ENCODE measurements at places on chromosomes 2 and 18.

- DNase-seq: no peak
These were observed 252.8 kb downstream of the LDLRAD4 start for GRCh38 chr18:13471198-13471845.

GRCh38 chr2:99926986-99927385 lies 215.4 kb downstream of the AFF3 start:
- DNase-seq: no peak

- no peak for DNase-seq
These were observed 153.2 kb downstream of the HAUS1 start for GRCh38 chr18:46257366-46257765.

GRCh38 chr18:43563780-43564179 lies 286.5 kb upstream of the SYT4 start:
- no peak for DNase-seq

DNA sequence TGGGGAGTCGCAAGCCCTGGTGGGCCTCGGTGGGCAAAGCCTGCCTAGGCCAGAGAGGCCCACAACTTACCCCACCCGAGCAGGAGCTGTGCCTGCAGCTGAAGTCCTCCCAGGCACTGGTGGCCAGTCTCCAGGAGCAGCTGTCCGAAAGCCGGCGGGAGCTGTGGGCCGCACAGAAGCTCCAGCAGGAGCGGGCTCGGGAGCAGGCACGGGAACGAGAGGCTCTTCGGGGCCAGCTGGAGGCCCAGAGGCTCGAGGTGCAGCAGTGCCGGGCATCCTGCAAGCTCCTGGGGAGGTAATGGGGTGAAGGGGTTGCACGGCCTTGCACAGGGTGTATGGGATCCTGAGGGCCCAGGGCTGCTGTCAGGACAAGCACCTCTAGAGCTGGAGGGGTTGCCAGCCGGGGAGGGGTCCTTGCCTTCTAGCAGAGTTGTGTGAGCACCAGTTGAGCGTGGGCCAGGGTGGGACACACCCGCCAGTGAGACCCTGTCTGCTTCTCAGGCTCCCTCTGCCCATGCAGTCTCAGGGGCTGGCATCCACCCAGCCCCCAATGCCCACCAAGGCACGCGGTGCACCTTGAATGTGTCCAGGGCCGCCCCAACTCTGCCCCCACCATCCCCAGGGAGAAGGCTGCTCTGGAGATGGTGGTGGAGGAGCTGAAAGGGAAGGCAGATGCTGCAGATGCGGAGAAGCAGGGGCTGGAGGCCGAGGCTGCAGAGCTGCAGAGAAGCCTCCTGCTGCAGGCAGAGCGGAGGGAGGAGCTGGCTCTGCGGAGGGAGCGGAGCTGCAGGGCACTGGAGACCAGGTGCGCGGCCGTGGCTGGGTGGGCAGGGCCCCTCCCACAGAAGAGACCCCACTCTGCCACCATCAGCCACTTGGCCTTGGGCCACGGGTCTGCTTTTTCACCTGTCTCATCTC lies 27.2 kb downstream of the CROCC2 start:
- DNase-seq: no peak

GRCh38 chr2:21229302-21229701 lies 105.5 kb downstream of the TDRD15 start:
- no peak for DNase-seq

- DNase-seq: no peak
These were observed 157.4 kb upstream of the RGPD4 start for GRCh38 chr2:107669335-107669734.

- DNase-seq: no peak
These were observed 327.1 kb downstream of the CMPK2 start for GRCh38 chr2:6538607-6539006.

DNA sequence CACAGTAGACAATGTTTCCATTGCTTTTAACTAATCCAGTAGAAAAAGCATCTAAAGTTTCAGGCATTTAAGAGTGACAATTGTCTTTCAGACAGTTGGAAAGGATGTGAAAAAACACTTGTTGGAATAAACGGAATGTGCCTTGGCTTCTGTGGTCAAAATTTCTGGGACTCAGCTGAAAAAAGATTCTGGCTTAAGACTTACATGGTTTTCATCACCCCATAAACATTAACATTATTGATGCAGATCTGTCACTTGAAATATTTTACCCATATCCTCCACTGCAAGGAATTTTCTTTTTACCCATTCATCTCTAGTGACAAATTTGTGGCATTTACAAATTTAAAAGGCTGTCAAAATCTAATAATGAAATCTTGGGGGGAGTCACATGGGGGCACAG lies 166.0 kb downstream of the SRBD1 start:
- DNase-seq: no peak

DNA sequence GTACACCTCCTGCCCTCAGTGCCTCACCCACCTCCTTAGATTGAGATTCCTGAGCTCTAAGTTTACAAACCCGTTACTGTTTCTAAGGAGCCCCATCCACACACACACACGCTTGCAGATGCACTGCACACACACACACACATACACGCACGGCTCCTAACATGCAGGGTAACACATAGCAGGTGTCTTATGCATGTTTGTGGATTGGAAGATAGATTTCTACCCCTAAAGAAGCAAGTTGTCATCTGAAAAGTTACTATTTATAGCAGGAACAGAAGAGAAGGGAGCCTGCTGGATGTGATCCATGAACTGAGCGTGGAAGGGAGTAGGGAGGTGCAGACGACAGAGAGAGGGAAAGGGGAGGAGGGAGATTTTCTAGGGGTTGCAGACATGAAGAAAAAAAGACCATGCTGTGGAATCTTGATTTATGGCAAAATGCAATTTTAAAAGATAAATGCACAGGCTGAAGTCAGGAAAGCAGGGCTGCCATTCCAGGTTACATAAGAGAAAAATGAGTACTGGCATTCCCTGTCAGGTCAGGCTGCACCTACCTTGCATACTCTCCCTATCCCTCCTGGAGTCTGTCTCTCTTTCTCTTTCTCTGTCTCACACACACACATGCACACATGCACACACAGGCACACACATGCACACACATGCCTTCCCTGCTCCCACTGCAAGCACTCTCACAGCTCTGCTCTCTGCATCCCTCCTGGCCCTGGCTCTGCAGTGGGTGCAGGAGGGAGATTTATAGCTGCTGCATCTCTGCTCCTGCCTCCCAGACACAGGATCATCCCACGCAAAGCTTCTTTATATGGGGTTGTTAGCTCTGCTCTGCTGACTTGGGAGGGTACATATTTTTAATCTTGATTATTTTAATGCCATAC lies 192.6 kb upstream of the MYT1L start:
- no peak for DNase-seq

DNA sequence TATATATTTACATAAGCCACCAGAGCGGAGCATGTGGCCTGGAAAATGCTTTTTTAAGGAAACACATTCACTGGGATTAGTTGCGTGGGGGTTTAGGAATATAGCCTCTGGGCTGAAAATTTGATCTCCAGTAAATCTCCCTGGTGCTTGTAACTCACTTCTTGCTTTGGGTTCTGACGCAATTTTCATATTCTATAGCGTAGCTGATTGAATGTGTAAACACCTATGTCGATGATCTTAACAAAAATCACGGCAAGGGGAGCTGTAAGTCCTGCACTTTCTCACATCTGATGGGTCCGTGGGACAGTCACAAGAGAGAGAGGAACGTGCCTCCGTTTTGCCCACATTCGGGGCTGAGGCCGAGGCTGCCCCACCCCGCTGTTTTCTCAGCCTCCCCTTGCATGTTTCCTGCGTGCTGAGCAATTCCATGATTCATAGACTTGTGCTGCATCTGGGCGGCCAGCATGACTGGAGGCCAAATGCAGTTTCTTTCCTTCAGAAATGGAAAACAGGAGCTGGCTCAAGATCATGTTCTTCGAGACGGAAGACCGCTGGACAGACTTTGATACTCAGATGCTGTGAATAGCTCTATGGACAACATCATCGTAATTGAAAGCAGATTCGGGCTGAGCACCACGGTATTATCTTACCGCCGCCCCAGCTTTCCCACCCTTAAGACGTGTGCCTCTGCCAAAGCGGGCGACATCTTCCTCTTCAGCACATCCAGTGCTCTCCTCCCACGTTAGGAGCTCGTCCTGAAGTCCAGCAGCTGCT lies 109.2 kb downstream of the TMEM18 start:
- DNase-seq: no peak

GRCh38 chr2:202705446-202706020 lies 70.8 kb downstream of the FAM117B start:
- DNase-seq: no peak

DNA sequence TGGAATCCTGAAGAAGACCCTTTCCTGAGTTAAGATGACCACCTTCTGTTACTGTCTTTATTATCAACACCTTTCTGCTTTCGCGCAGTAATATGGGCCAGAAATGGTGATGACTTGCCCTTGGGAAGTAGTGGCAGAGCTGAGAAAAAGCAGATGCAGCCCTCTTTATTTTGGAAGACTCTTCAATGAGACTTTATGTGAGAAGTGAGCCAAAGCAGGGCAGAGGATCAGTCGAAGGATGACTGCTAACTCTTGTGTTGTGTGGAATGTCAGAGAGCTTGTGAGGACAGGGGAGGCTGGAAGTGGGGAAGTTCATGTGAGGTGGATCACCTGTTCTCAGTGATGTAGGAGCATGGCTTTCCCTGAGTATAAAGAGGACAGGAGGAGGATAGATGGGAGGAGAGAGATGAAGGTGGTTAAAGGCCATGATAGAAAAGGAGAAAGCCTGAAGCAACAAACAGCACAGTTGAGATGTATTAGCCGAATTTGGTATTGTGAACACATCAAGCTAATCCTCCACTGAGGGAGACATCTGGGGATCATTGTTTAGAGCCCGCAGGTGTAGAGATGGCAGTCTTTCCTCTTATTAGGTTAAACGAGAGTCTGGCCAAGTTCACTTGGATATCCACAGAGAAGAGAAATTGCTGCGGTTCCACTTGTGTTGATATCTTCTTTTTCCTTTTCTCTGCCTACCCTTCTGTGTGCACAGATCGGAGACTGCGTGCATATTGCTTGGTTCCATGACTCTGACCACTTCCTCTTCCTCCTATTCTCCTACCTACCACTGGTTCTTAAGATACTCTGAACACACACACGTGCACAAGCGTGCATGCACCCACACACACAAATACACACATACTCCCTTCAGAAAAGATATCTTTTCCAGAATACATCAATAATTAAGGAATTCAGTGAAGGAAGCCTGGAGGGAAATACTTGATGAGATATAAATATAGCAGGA lies 67.4 kb downstream of the SLC9A2 start:
- no peak for DNase-seq

- no peak for DNase-seq
These were observed 17.6 kb downstream of the OSBPL6 start for GRCh38 chr2:178211943-178212342.

DNA sequence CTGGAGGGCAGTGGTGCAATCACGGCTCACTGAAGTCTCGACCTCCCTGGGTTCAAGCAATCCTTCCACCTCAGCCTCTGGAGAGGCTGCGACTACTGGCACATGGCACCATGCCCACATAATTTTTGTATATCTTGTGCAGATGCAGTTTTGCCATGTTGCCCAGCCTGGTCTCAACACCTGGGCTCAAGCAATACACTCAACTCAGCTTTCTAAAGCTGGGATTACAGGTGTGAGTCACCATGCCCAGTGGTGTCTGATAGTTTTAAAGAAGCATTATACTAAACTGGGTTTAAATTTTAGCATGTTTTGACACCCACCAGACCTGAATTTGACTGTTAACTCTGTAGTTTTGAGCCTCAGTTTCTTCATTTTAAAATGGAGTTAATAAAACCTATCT lies 109.4 kb upstream of the SLC38A11 start:
- no peak for DNase-seq

- no peak for DNase-seq
These were observed 161.2 kb upstream of the PIEZO2 start for GRCh38 chr18:11310476-11311086.

GRCh38 chr2:181648478-181649155 lies 8.3 kb downstream of the CERKL start:
- no peak for DNase-seq

DNA sequence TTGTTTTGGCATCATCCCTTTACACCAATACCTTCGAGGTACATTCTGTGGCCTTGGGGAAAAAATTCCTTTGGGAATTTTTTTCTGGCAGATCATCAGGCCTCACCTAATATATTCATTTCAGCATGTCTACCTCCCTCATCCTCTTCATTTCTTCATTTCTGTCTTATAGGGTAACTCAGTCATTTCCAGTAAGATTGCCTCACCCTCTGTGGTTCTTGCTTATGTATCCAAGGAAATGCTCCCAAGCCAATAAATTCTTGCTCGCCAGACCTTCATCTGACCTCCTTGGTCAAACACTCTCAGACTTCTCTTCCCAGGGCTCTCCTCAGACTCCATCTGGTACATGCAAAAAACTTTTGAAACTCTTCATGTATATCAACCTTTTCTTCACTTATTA lies 265.6 kb downstream of the TMX3 start:
- no peak for DNase-seq

DNA sequence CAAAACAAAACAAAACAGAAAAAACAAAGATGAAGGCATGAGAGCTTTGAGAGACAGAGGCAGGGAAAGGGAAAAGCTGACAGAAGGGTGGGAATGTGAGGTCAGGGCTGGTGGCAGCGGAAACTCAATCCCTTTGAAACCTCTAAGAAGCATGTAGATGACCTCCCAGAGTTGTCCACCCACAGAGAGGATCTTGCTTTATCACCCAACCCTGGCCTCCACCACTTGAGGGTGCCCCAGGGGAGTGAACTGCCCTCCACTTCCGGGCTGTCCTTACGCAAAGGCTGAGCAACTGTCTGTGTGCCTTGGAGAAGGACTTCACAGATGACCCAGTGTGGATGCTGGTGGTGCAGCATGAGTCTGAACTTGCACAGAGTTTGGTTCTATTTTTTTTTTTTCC lies 26.7 kb downstream of the PDCL3 start:
- DNase-seq: no peak

DNA sequence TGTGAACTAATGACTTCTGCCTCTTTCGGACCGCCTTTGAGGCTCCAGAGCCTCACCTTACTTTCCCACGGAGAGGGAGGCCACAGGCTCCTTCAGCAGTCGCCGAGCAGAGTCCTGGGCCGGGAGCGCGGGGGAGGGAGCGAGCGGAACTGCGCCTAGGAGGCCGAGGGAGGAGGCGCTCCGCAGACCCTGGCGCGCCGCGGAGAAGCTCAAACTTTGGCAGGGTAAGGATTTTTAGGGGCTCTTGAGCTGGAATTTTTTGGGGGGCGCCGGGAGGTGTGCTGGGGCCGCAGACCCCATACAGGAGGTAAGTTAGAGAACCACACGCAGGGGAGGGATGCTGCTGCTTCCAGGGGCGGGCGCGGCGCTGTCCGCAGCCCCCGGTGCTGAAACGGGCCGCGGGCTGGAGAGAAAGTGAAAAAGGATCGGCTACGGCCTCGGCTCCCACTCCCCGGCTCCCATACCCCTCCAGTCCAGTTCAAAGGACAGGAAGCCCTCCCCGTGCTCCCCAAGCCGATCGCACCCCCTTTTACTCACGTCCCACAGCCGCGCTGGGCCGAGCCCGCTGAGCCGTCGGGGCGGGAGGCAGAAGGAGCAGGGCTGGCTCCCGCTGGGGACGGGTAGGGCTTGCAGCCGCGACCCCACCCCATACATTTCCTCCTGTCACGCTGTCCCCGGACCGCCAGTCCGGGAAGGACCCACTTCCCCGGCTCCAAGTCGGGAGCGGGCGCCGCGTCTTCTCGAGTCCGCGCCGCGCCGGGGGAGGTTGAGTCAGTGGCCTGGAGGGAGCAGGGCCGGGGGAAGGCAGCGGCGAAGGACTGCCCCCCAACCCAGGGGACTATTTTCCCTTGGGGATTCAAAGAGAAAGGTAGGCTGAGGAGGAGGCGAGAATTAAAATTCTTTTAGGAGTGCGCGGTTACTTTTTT lies at the start of gene CNGA3:
CNGA3 (plus strand) TSS at position 146 of the 926 bp plus-strand sequence. CDS start 23,520 bp downstream, outside the sequence.
- no peak for DNase-seq

GRCh38 chr2:120666433-120666832 lies 69.2 kb upstream of the GLI2 start:
- DNase-seq: no peak

All from stimulated activated CD8-positive, alpha-beta memory T cell treated with anti-CD3 and anti-CD28 coated beads, Interleukin-15, amount 100 ng/mL, for 4 hours (primary cell).